ENCODE measurements at places on chromosomes 12 and 14.

- DNase-seq = no peak
Measured at GRCh38 chr14:94355191-94355794, 32.2 kb upstream of the SERPINA6 start.

DNA sequence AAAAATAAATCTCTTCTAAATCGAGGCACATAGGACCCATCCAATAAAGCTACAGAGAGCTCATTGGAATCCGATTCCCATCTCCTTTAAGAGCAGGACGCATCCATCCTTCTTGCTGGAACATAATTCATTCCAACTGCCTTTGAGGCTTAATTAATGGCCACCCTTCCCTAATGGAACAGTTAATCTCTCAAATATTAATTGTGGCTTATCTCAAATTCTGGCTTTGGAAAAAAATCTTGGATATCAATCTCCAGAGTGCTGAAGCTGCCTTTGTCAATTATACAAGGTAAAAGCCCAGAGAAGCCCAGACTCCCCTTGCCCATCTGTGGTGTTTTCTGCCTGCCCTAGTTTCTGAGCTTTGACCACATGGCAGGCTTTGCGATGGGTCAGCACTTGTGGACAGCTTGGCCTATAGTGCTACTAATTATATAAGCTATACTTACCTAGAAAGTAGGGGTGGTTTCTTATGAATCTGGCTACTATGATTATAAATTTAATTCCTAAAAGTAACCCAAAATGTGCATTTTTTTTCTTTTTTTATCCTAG lies 246.3 kb downstream of the NUAK1 start:
- DNase-seq = no peak

DNA sequence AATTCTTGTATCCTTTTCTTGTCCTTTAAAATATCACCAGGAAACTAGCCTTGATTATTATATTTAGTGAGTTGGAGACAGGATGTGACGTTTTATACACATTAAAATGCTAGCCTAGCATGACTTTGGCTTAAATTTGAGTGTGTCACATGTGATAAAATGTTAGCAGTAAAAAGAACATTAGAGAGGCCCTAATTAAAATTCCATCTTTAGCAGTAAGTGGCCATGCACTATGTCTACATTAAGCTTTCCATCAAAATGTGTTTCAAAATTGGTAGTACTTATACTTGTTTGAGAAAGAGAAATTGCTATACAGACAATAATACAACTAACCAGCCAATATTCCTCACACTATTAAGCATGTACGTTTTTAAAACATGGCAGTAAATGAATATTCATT lies 29.9 kb upstream of the MGAT4C start:
- no peak for DNase-seq

DNA sequence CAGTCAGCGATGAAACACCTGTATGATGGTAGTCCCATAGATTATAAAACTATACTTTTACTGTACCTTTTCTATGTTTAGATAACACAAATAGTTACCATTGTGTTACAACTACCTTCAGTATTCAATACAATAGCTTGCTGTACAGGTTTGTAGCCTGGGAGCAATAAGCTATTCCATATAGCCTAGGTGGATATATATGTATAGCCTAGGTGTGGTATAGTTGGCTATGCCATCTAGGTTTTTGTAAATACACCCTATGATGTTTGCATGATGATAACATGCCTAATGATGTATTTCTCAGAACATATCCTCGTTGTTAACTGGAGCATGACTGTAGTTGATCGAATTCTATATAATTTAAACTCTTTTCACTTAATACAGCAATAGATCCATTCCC lies 316.1 kb downstream of the FUT8 start:
- no peak for DNase-seq

- no peak for DNase-seq
Measured at GRCh38 chr12:54240971-54241588, 38.8 kb downstream of the CBX5 start.

DNA sequence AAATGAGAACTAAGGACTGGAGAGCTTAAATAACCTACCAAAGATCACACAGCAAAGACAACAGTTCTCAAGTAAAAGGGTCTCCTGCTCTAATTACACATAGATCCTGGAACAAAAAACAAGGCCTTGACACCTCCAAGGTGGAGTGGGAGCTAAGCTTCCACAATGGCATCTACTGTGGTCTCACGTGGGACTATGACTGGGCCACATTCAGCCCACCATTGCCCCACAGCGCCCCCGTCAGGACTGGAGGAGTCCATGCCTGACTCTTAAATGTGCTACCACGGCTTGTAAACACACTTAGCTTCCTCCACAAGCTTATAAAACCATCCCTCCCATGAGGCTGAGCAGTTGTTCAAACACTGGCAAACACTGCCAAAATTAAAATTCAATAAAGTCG lies 88.5 kb downstream of the GCH1 start:
- no peak for DNase-seq

DNA sequence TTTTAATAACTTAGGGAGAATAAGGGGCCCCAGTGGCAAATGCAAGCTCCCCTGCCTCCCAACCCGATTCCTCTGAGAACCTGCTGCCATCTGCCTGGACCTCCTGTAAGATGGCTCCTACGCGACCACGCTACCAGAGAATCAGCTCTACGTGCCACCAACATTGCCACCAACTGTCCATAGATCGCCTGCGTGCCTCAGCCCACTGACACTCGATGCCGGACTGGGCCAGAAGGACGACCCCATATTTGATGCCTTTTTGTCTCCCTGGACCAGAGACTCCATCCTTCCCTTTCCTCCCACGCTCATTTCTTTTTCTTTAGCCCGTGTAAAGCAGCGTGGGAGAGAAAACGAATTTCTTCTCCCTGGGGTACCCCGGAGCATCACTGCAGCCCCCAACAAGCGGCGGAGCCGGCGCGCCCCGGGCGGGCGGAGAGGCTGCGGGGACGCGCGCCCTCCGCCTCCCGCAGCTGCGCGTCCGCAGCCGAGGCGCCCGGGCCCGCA lies 565 bp upstream of the KLHL42 start:
- no peak for DNase-seq

GRCh38 chr12:43290836-43291235 lies 261.2 kb downstream of the ADAMTS20 start:
- DNase-seq = no peak

GRCh38 chr14:30985796-30986195 lies 39.7 kb upstream of the AP4S1 start:
- no peak for DNase-seq

DNA sequence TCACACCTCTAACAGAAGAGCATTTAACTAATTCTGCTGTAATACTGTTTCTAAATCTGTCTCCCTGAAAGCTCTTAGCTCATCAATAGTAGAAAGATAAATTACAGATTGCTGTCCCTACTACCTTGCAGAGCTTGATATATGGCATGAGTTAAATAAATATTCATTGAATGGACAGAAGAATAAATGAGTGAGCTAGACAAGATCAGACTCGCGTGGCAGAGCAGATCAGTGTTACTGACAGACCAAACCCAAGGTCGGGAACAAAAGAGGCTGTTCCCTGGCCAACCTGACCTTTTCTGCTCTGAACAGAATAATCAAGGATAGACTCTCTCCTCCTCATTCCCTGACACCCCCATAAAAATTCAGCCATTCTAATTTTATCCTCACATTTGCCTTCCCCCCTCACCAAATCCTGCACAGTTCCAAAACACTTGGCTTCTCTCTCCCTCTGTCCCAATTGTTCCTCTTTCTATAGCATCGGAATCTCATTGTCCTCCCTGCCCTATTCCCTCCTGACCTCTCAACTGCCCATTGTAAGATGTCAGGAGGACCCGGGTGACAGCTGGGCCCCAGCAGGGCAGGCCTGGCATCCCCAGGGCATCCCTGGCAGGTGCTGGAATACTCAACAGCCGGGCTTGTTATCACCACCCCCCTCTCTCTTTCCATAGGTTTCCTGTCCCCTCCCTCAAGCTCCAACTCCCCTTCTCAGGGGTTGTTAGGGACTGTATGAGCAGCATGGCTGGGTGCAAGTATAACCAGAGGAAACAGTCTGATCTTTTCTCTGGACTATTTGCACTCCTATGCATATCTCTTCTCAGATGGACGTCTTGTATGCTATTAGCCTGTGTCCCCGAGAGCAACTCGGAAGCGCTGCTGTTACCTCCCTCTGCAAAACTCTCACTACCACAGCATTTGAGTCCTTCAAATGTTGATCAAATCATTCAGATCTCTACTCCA lies 19.9 kb downstream of the NEUROD4 start:
- no peak for DNase-seq

DNA sequence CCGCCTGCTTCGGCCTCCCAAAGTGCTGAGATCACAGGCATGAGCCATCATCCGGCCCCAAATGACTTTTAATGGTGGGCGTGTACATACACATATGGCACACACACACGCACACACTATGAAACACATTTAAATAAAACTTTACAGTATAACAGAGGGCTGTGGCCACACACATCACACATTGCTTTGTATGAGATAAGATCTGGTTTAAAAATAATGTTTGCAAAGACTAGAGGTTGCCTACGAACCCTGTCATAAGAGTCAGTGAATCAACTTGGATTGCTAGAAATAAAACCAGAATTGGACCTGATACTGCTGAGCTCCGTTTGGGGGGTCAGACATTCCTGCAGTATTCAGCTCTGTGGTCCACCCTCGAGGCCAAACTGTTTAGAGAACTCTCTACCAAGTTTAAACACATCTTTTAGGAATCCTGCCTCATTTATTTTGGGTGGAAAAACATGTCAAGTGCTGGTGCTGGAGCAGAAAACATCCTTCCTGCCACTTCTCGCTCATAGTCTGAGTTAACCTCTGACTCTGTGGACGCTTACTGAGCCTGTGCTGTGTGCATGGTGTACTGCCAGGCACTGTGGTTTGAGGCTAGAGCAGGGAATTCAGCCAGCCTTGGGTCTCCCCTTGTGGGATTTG lies 47.8 kb upstream of the EML1 start:
- DNase-seq = no peak

DNA sequence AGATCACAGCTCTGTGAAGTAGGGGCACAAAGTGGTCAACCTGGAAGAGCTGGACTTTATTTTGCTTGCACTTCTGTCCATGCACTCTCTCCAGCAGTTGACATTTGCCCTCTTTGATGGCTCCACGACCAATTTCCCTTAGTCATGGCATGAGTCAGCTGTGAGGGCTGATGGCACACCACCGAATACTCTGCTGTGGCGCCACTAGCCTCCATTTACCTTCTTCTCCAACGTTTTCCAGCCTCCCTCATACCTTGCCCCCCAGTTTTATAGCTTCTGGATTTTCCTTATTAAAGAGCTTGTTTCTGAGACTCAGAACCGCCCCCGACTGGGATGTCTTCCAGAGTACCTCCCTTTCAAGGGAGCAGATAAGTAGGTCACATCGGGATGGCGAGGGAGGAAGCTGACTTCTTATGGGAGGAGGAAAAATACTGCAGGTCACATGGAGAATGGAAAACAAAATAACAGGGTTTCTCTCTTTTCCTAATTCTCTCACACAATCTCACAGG lies 17.6 kb downstream of the NINJ2 start:
- no peak for DNase-seq

- no peak for DNase-seq
Measured at GRCh38 chr12:54368025-54368708, 3.9 kb upstream of the GPR84 start.

GRCh38 chr12:115163710-115164109 lies 479.7 kb upstream of the TBX3 start:
- no peak for DNase-seq

DNA sequence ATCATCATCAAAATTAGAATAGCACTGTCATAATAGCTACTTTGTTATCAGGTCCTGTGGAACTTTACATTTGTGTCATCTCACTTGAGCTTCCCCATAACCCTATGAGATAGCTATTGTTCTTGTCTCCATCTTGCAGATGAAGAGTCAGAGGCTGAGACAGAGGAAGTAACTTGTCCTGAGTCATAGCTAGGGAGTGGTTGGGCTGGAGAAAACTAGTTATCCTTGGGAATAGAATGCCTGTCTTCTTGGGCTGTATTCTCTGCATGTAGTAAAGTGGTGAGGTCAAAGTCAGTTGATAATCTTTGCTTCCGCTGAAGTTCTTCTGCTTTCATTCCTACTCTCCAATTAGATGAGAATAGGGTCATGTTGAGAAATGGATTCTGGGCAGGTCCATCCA lies 117.0 kb downstream of the SMOC1 start:
- DNase-seq = no peak

GRCh38 chr12:125402874-125403789 lies 337.9 kb downstream of the AACS start:
- DNase-seq = no peak

GRCh38 chr12:28882444-28882843 lies 266.6 kb upstream of the FAR2 start:
- no peak for DNase-seq

DNA sequence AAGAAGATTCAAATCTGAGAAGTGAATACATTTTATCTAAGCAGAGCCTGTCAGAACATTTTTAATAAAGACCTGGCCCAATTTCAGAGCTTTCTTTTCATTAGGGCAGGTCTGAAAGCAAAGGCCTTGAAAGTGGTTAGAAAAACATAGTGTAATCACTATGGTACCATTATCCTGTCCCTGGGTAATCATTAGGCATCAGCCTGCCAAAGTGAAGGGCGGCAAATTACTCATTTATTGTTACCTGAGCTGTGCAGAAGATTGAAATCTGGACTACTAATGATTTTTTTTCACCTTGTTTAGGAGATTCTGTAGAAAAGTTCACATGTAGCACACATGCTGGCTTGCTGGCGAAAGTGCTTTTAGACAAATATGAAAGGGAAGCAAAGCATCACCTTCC lies 92.6 kb upstream of the PRKD1 start:
- no peak for DNase-seq

DNA sequence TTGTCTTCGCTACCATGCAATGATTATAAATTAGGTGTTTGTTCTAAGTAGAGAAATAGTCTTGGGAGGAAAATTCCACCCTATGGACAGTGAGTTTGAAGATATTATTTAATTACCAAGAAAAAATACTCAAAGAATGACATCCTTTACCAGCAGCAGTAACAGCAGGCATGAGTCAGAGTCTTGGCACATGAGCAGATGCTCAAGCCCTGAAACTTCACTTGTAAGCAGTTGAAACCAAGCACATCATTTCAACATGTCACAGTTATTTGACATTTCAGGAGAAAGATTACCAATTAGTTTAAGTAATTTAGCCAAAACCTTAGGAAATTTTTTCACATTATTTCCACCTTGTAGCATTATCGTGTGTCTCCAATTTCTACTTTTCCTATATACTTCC lies 99.2 kb downstream of the C12orf50 start:
- DNase-seq = no peak

- no peak for DNase-seq
Measured at GRCh38 chr14:26598672-26599131, 869 bp upstream of the NOVA1 start.

DNA sequence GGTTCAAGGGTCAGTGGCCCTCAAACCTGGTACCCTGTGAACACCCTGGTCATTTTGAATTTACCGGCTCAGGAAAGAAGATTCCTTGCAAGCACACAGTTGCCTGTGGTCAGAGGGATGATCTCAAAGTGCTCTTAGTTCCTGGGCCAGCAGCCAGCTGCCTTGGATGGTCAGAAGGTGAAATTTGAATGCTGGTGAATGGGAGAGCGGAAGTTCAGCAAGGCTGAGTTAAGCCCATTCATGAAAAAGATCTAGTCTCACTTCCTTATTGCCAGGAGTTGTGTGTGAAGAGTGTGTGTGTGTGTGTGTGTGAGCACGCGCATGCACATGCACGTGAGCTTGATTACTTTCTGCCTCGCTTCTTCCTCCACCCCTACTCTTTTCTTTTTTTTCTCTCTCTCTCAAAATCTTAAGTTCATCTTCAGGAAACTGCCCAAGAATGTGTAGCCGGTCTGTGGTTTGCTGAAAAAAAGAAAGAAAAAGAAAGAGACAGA lies 155.5 kb upstream of the CCND2 start:
- no peak for DNase-seq

GRCh38 chr14:91866061-91866460 lies 1.3 kb downstream of the TC2N start:
- no peak for DNase-seq
